Activated naive CD8-positive, alpha-beta T cell treated with anti-CD3 and anti-CD28 coated beads, Interleukin-2, amount 50 U/mL, for 24 hours (primary cell): ENCODE measurements at places on chromosomes 12 and 14.
A peak's percentile ranks its signal among the peaks of the same experiment; 100 is the strongest.

- H3K27me3 ChIP-seq, result no peaks in the 10 kb centered on the region
- no peak overlapping the region for H3K27ac ChIP-seq
- H3K4me1 ChIP-seq, result no peaks in the 10 kb centered on the region
- no peak for DNase-seq
- no peaks in the 10 kb centered on the region for H3K36me3 ChIP-seq
- no peak overlapping the region for H3K4me3 ChIP-seq
Measured at GRCh38 chr14:62905566-62905965, 139.7 kb downstream of the KCNH5 start.

DNA sequence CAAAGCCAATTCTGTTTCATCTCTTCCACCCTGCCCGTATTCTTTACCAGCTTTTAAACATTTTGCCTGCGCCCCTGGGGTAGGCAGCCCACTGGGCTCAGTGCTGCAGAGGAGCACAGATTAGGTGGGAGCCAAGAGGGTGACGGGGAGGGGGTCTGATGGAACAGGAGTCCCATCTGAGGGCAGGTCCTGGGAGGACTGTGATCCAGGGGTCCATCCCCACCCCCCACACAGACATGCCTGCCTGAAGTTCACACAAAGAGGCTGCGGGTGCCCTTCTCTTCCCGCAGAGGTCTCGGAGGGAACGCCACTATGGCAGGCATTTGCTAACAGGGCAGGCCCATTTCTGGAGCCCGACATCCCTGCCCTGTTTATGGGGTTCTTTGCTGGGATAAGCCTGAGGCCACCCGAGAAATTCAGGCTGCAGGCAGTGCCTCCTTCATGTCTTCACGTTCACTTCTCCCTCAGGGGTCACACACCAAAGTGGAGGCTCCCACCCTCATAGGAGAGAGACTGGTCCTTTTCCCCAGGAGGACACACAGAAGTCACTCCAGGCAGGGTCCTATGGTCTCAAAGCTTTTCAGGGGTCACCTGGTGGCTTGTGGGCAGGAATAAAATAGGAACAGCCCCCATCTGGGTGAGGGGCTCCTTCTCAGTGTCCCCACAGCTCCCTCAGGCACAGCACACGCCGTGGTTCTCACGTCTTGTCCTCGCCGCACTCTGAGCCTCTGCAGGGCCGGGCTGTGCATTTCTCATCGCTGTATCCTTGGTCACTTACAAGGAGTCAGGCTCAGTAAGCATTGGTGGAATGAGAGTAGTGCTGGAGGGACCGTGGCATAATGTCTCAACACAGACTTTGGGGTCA lies 12.9 kb downstream of the VASH1 start:
- no peaks in the 10 kb centered on the region for H3K36me3 ChIP-seq
- H3K4me1 ChIP-seq, result peaks cover 16% of the 10 kb centered on the region
- DNase-seq, result no peak
- H3K27me3 ChIP-seq, result peaks cover 3% of the 10 kb centered on the region
- H3K4me3 ChIP-seq, result no peak overlapping the region

DNA sequence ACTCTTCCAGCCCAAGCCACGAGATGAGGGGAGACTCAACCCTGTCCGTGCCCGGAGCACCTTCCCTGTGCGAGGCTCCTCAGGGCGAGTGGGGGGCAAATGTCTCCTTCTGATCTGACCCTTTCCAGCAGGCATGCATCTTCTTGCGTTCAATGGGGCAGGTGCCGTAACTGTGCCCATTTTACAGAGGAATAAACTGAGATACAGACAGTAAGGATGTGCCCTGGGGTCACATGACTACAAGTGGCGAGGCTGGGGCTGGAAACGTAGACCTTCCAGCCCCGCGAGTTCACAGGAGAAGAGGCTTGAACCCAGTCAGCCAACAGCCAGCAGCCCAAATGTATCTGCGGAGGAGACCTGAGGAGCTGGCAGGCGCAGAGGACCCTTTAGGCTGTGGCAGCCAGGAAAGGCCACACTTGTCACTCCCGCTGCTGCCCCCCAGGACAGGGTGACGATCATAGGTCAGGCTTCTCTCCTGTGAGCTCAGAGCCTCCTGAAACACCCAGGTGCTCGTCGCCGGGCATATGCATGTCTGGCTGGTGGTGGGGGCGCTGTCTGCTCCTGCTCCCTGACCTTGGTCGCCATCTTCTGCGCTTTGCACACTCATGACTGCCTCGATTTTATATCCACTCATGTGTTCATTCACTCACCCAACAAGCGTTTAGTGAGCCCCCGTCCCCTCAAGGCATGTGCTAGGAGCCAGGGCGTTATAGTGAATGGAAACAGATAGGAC lies 41.7 kb downstream of the CCDC88C start:
- DNase-seq, result no peak
- peak overlapping the region; percentile 60 for H3K27ac ChIP-seq
- H3K27me3 ChIP-seq, result no peaks in the 10 kb centered on the region
- peaks cover 8% of the 10 kb centered on the region for H3K36me3 ChIP-seq

DNA sequence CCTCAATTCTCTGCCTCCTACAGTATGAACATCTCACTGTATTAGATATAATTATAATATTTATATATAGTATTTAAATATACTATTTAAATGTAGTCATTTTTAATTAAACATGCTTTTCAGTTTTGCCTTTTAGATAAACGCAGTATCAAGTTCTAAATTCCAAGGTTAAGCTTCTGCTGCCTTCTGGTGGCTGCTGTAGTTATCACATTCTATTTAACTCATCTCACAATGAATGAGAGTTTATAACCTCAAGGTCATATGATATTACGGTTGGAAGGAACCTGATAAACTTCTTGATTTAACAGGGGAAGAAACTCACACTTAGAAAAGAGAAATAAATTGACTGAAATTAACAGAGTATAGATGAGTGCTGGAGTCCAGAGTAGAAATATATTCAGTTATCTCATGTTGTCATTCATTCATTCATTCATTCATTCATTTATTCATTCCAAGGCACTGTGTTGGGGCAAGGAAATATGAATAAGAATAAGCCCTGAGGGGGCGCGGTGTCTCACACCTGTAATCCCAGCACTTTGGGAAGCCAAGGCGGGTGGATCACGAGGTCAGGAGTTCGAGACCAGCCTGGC lies 31.9 kb downstream of the GUCY2C start:
- H3K4me1 ChIP-seq, result peaks cover 6% of the 10 kb centered on the region
- H3K36me3 ChIP-seq, result no peaks in the 10 kb centered on the region
- H3K27me3 ChIP-seq, result peaks cover 6% of the 10 kb centered on the region
- H3K4me3 ChIP-seq, result no peak overlapping the region
- no peak for DNase-seq
- H3K27ac ChIP-seq, result no peak overlapping the region

GRCh38 chr12:116391501-116391900 lies 114.0 kb upstream of the MED13L start:
- H3K4me1 ChIP-seq, result peaks cover 3% of the 10 kb centered on the region
- H3K36me3 ChIP-seq, result no peaks in the 10 kb centered on the region
- H3K27ac ChIP-seq, result no peak overlapping the region
- no peak for DNase-seq
- no peaks in the 10 kb centered on the region for H3K27me3 ChIP-seq
- no peak overlapping the region for H3K4me3 ChIP-seq

- no peak overlapping the region for H3K27ac ChIP-seq
- H3K4me3 ChIP-seq, result no peak overlapping the region
- peaks cover 8% of the 10 kb centered on the region for H3K4me1 ChIP-seq
- no peak for DNase-seq
- H3K27me3 ChIP-seq, result peaks cover 20% of the 10 kb centered on the region
Measured at GRCh38 chr14:99951085-99951484, 114.1 kb upstream of the EVL start.

GRCh38 chr12:29148911-29149690 lies at the start of gene FAR2:
TSS of gene FAR2 (plus strand) at chr12:29149278. CDS start at chr12:29270450, 121,172 bp downstream.
- peaks cover 16% of the 10 kb centered on the region for H3K4me1 ChIP-seq
- peak; percentile 55 for DNase-seq
- peak within 1 kb of the TSS; percentile 87 for H3K4me3 ChIP-seq

GRCh38 chr14:46063872-46064271 lies 587.7 kb downstream of the RPL10L start:
- H3K4me1 ChIP-seq, result no peaks in the 10 kb centered on the region
- DNase-seq, result no peak
- H3K36me3 ChIP-seq, result no peaks in the 10 kb centered on the region
- no peak overlapping the region for H3K27ac ChIP-seq
- H3K27me3 ChIP-seq, result no peaks in the 10 kb centered on the region
- no peak overlapping the region for H3K4me3 ChIP-seq

- no peak for DNase-seq
- H3K36me3 ChIP-seq, result peaks cover 16% of the 10 kb centered on the region
- no peak overlapping the region for H3K4me3 ChIP-seq
- peaks cover 4% of the 10 kb centered on the region for H3K4me1 ChIP-seq
Measured at GRCh38 chr14:69050240-69051184, 71.4 kb upstream of the ACTN1 start.

DNA sequence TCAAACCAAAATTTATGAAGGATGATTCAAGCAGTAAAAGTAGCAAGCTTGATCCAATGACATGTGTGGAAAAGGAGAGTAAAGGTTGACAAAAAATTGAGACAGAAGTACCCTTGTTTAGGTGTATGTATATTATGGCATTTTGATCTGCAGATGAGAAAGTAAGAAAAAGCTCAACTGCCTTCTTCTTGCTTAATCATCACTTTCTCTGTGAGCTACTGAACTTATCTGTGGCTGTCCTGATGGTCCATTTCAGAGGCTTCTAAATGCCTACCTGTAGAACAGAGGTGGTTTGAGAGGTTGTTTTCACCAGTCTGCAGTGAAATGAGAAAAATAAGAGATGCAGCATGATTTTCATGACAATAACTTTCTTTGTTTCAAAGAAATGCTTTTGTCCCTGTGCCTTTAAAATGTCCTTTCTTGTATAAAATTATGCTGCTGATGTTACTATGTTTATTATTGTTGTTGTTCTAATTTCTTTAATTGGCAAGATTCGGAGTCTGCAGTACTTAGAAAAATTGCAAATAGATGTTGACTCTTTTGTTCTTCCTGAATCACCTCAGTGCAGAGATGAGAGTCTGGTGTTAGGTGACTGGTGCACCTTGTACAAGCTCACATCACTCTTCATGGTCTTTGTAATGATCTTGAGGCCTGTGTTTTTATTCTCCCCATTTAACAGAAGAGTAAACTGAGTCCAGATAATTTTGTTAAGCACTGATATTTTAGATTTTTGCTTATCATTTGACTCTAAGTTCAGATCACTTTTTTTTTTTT lies 821.9 kb downstream of the VRK1 start:
- peak overlapping the region; percentile 34 for H3K4me3 ChIP-seq
- H3K27ac ChIP-seq, result peak overlapping the region; percentile 83
- H3K27me3 ChIP-seq, result no peaks in the 10 kb centered on the region
- DNase-seq, result no peak

DNA sequence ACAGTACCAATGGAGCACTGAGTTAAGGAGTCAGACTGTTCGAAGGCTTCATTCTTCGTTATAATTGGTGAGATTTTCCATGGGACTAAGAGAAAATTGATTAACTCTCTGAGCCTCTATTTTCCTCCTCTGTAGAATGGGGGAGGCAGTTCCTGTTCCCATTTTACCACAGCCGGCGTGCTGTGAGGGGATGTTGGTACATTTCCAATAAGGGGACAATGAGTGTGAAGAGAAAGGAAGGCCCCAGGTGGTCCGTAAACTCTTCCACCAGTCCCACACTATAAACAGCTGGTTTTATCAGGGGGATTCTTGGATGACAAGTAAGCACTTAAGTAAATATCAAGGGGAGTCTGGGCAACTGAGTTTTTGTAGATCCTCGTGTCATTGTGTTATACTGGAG lies 109.9 kb downstream of the DAD1 start:
- H3K27ac ChIP-seq, result peak overlapping the region; percentile 69
- H3K27me3 ChIP-seq, result no peaks in the 10 kb centered on the region
- no peak for DNase-seq
- H3K4me1 ChIP-seq, result peaks cover 40% of the 10 kb centered on the region
- peak overlapping the region; percentile 88 for H3K4me3 ChIP-seq

- H3K4me1 ChIP-seq, result no peaks in the 10 kb centered on the region
- H3K27ac ChIP-seq, result no peak overlapping the region
- no peaks in the 10 kb centered on the region for H3K36me3 ChIP-seq
- H3K4me3 ChIP-seq, result no peak overlapping the region
- H3K27me3 ChIP-seq, result peaks cover 8% of the 10 kb centered on the region
Measured at GRCh38 chr14:72503696-72504368, 390.1 kb downstream of the DPF3 start.

DNA sequence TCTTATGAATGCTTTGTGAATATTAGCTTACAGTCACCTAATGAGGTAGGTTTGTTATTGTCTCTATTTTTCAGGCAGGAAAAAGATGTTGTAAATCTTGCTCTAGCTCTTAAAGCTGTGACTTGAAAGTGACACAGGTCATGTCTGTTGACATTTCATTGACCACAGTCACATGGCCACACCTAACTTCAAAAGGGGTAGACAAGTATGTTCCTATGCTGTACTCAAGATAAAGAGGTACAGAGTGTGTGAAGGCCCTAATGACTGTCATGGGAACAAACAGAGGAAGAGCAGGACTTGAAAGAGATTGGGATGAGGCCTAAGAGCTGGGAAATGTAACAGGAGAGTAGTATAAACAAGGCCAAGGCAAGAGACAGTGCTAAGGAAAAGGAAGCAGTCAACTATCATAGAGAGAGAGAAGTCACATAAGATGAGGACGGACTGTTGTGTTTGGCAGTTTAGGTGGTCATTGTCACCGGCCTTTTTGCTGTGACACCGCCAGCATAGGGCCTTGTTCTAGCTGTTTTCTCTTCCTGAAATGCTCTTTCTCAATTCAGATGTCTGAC lies 181.0 kb downstream of the CFAP54 start:
- no peak overlapping the region for H3K27ac ChIP-seq
- H3K27me3 ChIP-seq, result no peaks in the 10 kb centered on the region
- H3K36me3 ChIP-seq, result no peaks in the 10 kb centered on the region
- no peaks in the 10 kb centered on the region for H3K4me1 ChIP-seq

DNA sequence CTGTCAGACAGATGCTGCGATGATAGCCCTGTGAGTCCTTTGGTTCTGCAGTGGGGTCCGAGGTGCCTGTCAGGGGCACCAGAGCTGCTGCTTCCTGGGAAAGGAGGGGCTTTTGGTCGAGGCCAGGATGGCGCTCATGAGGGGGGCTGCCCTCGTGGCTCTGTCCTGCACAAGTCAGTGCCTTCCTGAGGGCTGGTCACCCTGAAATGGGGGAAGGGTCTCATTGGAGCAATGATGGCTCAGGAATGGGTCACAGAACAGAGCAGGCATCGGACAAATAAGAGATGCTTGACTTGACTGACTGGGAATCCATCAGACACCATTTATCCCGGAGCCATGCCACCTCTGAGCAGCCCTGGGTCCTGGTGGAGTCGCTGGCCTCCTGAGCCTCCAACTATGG lies 121.9 kb downstream of the ADGRD1 start:
- H3K27me3 ChIP-seq, result peaks cover 2% of the 10 kb centered on the region
- H3K27ac ChIP-seq, result no peak overlapping the region
- no peak for DNase-seq
- no peaks in the 10 kb centered on the region for H3K36me3 ChIP-seq
- no peak overlapping the region for H3K4me3 ChIP-seq
